ENCODE measurements at places on chromosomes 11 and 22.

DNA sequence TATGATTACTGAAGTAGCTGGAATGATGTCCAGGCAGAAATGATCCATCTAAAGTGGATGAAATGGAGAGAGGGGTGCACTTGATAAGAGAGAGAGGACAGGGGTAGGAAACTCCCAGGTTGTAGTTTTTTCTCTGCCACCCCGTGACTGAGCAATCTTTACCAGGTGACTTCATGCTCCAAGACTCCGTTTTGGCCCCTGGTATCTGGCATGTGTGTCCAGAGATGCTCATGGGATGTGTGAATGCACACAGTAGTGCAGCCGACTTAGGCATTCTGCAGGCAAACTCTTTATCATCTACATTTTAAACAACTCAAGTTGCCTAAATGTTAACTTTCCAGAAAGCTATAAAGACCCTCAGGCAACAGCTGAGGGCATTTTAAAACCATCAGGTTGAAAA, 189.3 kb upstream of the SEZ6L start:
- DNase-seq = no peak

DNA sequence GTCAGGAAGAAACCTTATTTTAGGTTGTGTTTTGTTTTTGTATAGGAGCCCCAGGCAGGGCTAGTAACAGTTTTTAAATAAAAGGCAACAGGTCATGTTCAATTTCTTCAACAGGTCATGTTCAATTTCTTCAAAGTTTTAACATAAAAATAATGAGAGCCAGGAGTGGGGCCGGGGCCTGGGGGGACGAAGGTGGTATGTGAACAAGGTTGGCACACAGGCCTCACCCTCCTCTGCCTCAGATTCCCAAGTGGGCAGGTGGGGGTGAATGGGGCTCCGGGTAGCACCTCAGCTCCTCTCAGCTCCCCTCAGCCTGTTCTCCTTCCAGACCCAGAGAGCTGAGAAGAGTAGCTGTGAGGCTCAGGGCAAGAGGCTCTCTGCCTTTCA, 4.4 kb downstream of the DERL3 start:
- no peak for DNase-seq

DNA sequence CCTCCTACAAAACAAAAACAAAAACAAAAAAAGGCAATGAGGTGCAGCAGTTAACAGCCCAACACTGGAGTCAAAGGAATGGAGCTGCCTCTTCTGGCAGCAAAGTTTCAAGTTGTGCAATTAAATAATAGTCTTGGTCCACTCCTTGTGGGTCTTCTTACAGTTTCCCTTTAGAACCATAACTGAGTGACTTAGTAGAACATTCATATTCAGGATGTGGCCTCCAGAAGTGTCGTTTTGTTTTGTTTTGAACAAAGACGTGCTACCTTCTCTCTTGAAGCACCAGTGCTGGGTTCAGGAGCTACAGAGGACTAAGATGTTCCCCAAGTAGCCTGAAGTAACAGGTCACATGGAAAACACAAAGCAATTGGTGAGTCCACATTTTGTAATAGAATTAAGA, 2.0 kb upstream of the JAML start:
- no peak for DNase-seq

DNA sequence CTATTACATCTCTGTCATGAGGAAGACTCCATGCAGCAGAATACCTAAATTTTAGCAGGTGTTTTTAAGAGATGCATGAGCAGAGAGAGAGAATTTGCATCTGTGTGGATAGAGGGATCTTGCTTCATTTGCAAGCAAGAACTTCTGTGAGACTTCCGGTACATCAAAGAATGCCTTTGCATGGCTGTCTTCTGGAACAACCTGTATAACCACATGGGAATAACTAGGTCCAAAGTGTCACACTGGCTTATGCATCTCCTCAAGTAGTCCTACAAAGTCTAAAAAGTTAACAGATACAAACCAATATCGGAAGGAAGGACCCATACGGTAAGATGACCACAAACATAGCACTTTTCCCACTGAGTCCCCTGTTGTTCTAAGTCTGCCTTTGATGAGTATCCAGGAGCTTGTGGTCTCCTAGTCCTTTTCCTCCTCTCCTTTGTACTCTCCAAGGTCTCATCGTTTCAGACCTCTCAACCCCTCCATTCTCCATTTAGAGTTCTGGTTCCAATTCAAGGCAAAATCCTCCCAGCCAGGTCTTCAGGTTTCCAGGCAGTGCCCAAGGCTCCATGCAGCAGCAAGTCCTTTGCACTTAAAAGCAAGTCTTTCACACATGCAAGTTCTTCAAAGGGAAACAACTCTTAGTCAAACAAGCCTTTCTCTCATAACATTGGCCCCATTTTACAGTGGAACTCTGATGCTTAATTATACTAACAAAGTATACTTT, 581.7 kb upstream of the ARHGAP42 start:
- no peak for DNase-seq

GRCh38 chr11:122743949-122744348, 88.4 kb downstream of the UBASH3B start:
- no peak for DNase-seq

- peak; percentile 2 for DNase-seq
Measured at GRCh38 chr11:29914203-29914930, 102.5 kb downstream of the KCNA4 start.

DNA sequence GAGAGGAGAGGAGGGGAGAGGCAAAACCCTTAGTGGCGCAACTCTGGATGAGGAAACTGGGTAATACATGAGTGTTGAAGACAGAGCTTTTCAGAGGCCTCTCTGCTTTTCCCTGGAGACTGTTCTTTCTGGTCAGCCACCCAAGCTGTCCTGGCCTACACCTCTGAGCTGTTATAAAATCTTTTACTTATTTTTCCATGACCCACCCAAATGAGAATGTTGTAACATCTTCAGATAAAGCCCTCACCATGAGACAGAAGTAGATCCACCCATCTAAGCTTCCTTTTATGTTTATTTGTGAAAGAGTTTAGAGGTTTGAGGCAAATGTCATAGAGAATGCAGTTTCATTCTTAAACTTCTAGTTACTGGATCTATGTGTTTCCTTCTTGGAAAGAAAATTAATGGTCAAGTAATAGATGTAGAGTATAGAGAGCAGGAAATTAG, 20.3 kb upstream of the APLP2 start:
- no peak for DNase-seq

DNA sequence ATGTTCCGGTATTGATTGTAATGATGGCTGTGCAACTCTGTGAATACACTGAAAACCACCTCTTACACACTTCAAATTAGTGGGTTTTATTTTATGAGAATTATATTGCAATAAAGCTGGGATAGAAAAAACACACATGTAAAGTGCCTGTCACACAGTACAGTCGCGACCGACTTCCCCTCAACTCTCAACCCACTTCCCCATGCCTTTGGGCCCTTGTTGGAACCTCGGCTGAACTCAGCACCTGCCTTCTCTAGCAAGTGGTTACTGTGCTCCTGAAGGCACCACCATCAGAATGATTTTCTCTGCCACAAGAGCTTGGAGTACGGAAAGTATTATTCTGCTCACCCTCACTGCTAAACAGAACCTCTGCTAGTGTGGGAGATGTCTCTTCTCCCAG, 13.5 kb downstream of the KCNJ1 start:
- DNase-seq = no peak

- DNase-seq = no peak
Measured at GRCh38 chr22:35863432-35863831, 145.8 kb downstream of the APOL5 start.

- no peak for DNase-seq
Measured at GRCh38 chr11:132142554-132142953, 772.1 kb downstream of the NTM start.

DNA sequence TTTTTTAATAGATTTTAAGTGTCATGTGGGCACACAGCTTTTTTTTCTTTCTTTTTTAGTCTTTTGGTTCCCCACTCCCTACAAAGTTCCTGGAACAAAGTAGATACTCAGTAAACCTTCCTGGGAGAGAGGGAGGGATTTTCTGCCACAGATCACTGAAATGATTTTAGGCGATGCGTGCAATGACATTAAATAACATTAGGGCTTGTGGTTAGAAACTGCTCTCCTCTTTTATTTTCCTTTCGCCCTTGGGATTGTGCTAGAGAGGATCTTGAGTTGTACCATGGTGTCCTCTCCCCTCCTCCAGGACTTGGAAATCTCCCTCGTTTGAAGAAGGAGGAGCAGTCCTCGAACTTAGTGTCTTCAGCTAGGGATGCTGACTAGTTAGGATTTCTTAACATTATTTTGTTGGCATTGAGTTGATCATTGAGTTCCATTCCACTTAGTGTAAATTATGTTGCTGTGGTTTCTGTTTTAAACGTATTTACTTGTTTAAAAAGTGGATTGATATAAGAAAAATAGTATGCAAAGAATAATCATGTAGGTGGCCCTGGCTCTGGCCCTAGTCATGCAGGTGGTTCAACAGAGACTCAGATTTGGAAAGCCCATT, 88.4 kb downstream of the TRAF6 start:
- peak; percentile 21 for DNase-seq

GRCh38 chr22:19795617-19796008, 35.0 kb downstream of the TBX1 start:
- DNase-seq = peak; percentile 38

GRCh38 chr11:90822996-90823395, 600.1 kb upstream of the CHORDC1 start:
- no peak for DNase-seq
